ENCODE measurements at places on chromosomes 1 and 21. TPM values are rescaled to one million over a fixed set of nuclear protein-coding genes. Genes with fewer than 3 reads are reported as not detected.

DNA sequence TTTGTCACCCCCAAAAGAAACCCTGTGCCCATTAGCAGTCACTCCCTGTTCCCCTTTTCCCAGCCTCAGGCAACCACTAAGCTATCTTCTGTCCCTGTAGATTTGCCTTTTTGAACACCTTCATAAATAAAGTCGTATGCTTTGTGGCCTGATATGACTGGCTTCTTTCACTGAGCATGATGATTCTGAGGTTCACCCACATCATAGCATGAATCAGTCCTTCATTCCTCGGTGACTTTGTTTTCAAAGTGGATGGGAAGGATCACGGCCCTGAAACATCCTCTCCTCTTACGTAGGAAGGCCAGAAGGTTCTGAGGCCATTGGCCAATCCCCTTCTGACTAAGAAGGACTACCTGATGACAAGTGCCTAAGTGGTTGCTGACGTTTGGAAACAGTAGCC is 39.1 kb downstream of the NIPAL3 start:
- no peak overlapping the region for H3K4me3 ChIP-seq
- H3K27me3 ChIP-seq = no peaks in the 10 kb centered on the region
- peaks cover 2% of the 10 kb centered on the region for H3K4me1 ChIP-seq

GRCh38 chr1:155872527-155872926 is 13.2 kb downstream of the SYT11 start:
- H3K4me3 ChIP-seq = no peak overlapping the region
- H3K4me1 ChIP-seq = no peaks in the 10 kb centered on the region
- no peak overlapping the region for H3K27ac ChIP-seq
- H3K36me3 ChIP-seq = peaks cover 7% of the 10 kb centered on the region
- H3K27me3 ChIP-seq = no peaks in the 10 kb centered on the region
- DNase-seq = no peak

Gene ELAPOR1
- 11.9 TPM for total RNA-seq

DNA sequence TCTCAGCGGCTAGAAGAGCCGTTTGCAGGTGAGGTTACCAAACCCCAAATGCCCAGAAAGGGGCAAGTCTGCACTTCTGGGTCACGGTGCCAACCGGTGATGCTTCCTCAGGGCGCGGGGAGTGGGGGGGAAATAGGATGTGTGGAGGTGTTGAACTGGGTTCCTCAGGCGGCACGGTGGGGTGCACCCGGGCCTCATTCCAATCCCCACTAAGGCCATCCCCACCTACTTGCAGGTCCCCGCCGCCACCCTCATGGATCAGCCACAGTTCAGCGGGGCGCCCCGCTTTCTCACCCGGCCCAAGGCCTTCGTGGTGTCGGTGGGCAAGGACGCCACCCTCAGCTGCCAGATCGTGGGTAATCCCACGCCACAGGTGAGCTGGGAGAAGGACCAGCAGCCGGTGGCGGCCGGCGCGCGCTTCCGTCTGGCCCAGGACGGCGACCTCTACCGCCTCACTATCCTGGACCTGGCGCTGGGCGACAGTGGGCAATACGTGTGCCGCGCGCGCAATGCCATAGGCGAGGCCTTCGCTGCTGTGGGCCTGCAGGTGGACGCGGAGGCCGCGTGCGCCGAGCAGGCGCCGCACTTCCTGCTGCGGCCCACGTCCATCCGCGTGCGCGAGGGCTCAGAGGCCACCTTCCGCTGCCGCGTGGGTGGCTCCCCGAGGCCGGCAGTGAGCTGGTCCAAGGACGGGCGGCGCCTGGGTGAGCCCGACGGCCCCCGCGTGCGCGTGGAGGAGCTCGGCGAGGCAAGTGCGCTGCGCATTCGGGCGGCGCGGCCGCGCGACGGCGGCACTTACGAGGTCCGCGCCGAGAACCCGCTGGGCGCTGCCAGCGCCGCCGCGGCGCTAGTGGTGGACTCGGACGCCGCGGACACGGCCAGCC is 3.9 kb downstream of the OBSCN start:
- no peaks in the 10 kb centered on the region for H3K36me3 ChIP-seq
- no peak for DNase-seq
- no peak overlapping the region for H3K4me3 ChIP-seq
- no peaks in the 10 kb centered on the region for H3K27me3 ChIP-seq

DNA sequence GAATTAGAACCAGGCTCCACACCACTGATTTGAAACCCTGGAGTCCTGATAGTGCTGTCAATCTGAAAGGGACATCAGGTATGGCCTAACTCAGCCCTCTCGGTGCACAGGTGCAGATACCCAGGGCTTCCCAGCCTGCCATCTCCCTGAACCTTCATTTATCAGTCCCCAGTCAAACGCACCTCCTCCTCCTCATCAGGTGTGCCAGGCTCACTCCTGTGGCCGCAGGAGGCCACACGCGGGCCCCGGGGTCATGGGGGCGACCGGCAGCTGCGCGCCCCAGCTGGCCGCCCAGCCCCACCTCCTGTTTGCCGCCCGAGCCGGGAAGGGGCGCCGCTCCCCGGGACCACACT is 572 bp downstream of the FUCA1 start:
- no peak overlapping the region for H3K27ac ChIP-seq
- peaks cover 4% of the 10 kb centered on the region for H3K36me3 ChIP-seq
- DNase-seq = no peak
- peaks cover 36% of the 10 kb centered on the region for H3K4me1 ChIP-seq
- peak overlapping the region; percentile 74 for H3K4me3 ChIP-seq

Gene SLFNL1
- 0.35 TPM for total RNA-seq

DNA sequence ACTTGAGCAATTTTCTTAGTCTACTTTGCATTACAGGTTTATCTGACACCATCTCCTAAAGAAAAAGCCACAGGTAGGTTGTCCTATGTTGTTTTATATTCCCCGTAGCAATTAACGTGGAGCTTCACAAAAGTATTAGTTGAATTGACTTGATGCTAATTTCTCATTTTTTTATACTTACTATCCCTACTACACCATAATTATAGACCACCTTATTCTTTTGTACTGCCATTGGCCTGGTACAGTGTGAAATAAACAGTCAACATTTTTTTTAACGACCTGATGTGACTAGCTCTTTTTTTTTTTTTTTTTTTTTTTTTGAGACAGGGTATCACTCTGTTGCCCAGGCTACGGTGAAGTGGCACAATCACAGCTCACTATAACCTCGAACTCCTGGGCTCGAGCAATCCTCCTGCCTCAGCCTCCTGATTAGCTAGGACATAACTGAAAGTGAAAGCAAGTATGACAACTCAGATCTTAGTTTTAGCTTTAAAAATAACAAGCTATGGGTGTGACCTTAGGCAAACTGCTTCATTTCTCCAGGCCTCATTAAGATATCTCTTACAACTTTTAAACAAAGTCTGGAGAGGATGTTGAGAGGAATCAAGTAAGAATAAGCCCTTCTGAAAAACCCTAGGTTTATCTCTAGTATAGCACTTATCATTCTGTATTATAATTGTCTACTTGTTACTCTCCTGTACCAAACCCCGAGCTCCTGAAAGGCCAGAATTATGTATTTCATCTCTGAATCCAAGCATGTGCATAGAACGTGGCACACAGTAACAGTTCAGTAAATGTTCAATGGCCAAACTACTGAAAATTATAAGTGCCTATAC is 49.5 kb downstream of the LUZP1 start:
- H3K4me3 ChIP-seq = peak overlapping the region; percentile 65
- H3K4me1 ChIP-seq = peaks cover 50% of the 10 kb centered on the region
- H3K27ac ChIP-seq = peak overlapping the region; percentile 88
- peak; percentile 74 for DNase-seq
